ENCODE measurements at places on chromosomes 6 and 20.

GRCh38 chr6:27053738-27054137 is 193.8 kb upstream of the PRSS16 start:
- no peak overlapping the region for H3K27ac ChIP-seq
- H3K4me1 ChIP-seq, result no peaks in the 10 kb centered on the region
- no peaks in the 10 kb centered on the region for H3K36me3 ChIP-seq
- no peak overlapping the region for H3K4me3 ChIP-seq
- no peaks in the 10 kb centered on the region for H3K27me3 ChIP-seq

- no peaks in the 10 kb centered on the region for H3K27me3 ChIP-seq
- H3K4me3 ChIP-seq, result no peak overlapping the region
- no peak overlapping the region for H3K27ac ChIP-seq
- DNase-seq, result no peak
These were observed 403.0 kb upstream of the SPTLC3 start for GRCh38 chr20:12605751-12606150.

DNA sequence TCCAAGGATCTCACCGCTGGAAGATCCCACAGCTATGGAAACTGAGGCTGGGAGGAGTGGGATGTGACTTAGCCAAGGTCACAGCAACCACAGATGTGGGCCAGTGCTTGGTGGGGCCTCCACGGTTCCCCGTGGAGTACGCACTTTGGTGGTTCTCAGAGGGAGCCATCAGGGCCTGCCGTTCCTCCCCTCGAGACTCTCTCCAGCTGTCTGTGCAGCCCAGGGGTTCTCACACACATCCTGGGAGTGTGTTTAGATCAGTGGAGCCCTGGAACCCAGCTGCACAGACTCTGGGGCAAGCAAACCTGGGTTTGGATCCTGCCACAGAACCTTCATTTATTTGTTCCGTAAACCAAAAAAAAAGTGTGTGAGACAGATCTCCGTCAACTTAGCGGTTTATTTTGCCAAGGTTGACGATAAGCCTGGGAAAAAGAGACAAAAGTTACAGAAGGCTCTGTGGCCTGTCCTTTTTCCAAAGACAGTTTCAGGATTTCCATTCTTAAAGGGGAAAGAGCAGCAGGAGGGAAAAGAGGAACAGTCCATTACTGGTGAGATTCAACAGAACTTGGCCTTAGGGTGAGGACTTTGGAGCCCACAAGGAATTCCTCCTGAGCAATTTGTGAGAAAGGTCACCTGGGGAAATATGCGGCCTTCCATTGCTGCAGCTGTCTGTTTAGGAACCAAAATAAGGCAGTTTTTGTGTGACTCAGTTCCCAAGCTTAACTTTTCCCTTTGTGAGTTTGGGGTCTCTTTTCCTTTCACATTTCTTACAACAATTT is 13.6 kb upstream of the MYMX start:
- no peak for DNase-seq
- H3K27me3 ChIP-seq, result no peaks in the 10 kb centered on the region
- no peak overlapping the region for H3K4me3 ChIP-seq
- no peaks in the 10 kb centered on the region for H3K36me3 ChIP-seq
- no peak overlapping the region for H3K27ac ChIP-seq

DNA sequence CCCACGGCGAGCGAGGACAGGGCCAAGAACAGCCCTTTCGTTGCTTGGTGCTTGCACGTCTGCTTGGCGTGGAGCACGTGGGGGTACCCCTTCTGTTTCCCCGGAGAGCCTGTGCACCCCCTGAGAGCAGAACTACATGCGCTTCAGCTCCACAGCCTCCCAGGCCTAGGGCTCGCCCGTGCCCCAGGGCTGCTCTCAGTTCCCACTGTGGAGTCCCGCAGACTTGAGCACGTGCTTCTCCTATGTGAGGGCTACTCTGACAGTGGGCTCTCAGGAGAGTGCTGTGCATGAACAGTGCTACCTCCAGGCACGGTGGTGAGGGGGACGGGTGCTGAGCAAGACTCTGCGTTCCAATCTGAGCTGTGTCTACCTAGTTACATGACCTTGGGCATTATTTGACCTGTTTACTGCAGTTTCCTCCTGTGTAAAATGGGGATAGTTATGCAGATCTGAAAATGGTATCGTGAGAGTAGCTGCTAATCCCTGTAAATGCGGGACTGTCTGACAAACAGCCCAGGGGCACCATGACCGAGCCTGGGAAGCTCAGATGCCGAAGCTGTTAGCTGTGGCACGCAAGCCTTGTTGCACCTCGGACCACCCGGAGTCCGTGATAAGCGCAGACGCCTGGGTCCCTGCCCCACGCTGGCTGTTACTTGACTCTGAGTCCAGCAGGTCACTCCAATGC is 82.4 kb downstream of the IRF4 start:
- no peak overlapping the region for H3K4me3 ChIP-seq
- H3K4me1 ChIP-seq, result peaks cover 29% of the 10 kb centered on the region
- no peak for DNase-seq
- H3K36me3 ChIP-seq, result no peaks in the 10 kb centered on the region
- no peaks in the 10 kb centered on the region for H3K27me3 ChIP-seq
- H3K27ac ChIP-seq, result peak overlapping the region; percentile 76

- no peaks in the 10 kb centered on the region for H3K27me3 ChIP-seq
- no peak for DNase-seq
- no peaks in the 10 kb centered on the region for H3K36me3 ChIP-seq
- H3K4me3 ChIP-seq, result no peak overlapping the region
- no peaks in the 10 kb centered on the region for H3K4me1 ChIP-seq
These were observed 79.1 kb downstream of the ELOVL4 start for GRCh38 chr6:79868098-79868722.

DNA sequence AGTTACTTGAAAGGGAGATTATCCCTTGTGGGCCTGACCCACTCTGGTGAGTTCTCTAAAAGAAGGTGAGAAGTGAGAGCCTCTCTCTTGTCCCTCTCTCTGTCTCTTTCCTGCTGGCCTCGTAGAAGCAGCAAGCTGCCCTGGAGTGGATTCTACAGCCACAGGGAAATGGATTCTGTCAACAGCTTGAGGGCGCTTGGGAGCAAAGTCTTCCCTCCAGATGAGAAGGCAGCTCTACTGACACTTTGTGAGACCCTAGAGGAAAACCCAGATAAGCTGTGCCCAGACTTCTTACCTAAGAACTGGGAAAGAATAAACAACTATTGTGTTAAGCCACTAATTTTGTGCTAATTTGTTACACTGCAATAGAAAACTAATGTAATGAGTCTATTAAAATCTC is 39.9 kb downstream of the ANKRD60 start:
- H3K4me3 ChIP-seq, result no peak overlapping the region
- no peaks in the 10 kb centered on the region for H3K36me3 ChIP-seq

All from SJSA1 (cell line).